ENCODE measurements at places on chromosomes 11 and 22.

- DNase-seq: peak; percentile 26
Measured at GRCh38 chr11:107689317-107690202, 22.3 kb downstream of the SLN start.

GRCh38 chr11:97751952-97752351 lies 1268.8 kb upstream of the CNTN5 start:
- DNase-seq: no peak

DNA sequence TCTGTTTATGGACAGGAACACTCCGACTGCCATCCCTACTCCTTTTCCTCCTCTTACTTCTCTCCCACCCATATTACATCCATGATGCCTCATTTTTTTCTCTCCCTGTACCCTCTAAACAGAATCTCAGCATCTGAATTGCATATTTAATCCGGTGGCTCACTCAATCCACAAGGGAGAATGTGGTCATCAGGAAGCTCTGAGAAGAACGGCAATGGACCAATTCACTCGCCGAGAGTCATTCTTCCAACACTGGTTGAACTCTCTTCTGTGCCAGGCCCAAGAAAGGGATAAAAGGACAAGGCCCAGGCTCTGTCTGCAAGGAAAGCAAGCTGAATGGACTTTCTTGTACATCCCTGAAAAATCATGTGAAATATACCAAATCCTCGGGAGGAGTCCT lies 15.9 kb downstream of the MAP6 start:
- no peak for DNase-seq

- DNase-seq: no peak
Measured at GRCh38 chr22:49587987-49588386, 239.7 kb downstream of the BRD1 start.

DNA sequence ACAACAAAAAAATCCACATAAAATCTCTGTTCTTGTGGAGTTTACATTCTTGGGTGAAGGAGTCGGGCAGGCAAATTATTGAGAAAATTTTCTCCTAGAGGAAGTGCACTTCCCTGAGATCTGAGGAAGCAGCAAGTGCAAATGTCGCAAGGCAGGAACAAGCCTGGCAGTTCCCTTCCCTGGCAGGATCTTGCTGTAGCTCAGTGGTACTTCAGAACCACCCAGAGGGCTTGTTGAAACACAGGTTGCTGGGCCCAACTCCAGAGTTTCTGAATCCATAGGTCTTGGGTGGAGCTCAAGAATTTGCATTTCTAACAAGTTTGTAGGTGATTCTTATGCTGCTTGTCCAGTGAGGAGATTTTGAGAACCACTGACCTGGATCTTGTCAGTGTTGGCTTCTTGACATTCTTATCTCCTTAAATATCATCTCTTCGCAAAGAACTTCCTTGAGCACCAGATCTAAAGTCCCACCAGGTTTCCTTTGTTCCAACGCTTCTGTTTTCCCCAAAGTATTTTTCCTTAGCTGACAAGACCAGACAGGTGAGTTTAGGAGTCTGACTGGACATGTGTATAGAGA lies 9.6 kb downstream of the QSER1 start:
- DNase-seq: no peak

- peak; percentile 12 for DNase-seq
Measured at GRCh38 chr22:22687638-22688500, 43.5 kb downstream of the GGTLC2 start.

- no peak for DNase-seq
Measured at GRCh38 chr11:63699896-63700295, 18.6 kb downstream of the RTN3 start.

GRCh38 chr11:31887180-31887579 lies 76.1 kb upstream of the PAX6 start:
- no peak for DNase-seq

GRCh38 chr22:37562049-37562875 lies 2.0 kb downstream of the CDC42EP1 start:
- no peak for DNase-seq

Measured in astrocyte (in vitro differentiated cells and primary cell).